ENCODE measurements at places on chromosomes 4 and X.

GRCh38 chr4:72875545-72875944 lies 194.0 kb downstream of the COX18 start:
- no peak for DNase-seq

DNA sequence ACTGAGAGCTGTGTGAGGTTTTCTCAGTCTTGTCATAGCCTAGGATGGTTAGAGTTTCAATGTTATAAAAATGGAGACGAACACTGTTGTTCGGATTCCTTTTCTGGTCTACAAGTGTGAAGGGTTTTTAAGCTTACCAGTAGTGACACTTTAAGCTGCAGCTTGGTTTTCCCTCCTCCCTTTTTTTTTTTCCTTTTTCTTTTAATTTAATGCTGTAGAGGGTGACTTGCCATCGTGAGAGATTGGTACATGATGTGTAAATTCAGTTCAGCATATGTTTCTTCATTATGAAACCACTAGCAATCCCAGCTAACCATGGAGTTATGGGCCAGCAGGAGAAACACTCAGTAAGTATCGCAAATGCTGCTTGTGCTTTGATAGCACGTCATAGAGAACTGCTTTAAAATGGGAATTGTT lies 165.0 kb downstream of the RAPGEF2 start:
- no peak for DNase-seq

GRCh38 chr4:36779601-36780000 lies 464.9 kb upstream of the NWD2 start:
- DNase-seq: no peak

- DNase-seq: no peak
Observed at GRCh38 chr4:93719552-93719951, 109.0 kb upstream of the ATOH1 start.

DNA sequence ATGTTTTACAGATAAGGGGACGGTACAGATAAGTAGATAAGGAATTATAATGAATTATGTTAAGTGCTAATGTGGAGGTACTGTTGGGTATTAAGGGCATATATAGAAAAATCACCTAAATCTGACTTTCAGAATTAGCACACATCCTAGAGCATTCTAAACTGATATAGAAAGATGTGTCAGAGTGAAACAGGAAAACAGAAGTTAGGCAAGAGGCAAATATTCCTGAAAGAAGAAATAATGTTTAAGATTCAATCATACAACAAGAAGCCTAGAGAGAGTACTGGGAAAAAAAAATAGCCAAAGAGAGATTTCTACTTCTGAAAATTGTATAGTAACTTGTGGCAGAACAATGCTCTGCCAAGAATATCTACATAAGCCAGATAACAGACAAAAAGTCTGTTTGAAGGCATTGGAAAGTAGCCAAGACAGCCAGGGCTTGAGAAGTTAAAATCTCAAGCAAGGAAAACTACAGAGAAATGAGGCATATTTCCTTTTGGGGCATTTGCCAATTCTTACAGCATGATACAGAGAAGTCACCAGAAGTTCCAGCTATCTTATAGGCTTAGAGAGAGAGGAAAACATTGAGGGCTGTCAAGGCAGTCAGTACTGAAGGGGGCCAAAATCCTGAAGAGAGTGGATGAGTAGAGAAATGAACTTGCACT lies 646.0 kb downstream of the RPA4 start:
- DNase-seq: no peak

DNA sequence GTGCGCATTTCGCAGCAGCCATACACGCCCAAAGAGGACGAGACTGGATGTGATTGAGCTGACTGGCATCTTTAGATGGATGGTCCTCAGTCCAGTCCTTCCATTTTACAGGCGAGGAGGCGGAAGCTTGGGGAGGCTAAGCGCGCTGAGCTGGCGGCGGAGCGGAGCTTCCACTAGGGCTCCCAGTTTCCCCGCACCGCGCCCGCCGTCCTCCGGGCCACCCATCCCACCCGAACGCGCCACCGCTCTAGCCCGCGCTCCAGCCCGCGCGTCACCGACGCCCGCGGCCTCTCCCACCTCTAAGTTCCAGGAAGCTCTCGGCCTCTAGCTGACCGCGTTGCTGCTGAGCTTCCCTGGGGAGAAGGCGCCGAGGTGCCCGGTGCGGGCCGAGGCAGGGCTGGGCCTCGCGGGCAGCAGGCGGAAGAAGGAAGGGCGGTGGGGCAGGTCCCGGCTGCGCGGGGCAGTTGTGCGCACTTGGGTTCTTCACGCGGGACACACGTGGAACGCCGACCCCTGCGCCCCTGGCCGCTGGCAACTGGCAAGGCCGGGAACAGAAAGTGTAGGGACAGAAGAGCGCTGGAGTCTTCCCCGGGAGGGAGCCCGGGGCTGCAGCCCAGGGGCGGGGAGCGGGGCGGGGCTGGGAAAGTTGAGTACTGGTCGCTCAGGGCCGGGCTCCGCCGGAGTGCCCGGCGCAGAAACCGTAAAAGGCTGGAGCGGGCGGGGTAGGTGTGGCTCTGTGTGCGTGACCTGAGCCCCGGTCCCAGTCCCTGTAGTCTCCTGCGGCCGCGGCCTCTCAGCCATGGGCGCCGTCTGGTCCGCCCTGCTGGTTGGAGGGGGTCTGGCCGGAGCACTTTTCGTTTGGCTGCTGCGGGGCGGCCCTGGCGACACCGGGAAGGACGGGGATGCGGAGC lies at the start of gene STBD1:
Gene STBD1 (plus strand): TSS at position 763 of the 911 bp plus-strand sequence. CDS start 37 bp downstream, at position 800.
- DNase-seq: no peak

- no peak for DNase-seq
Observed at GRCh38 chrX:76428243-76429130, 977 bp downstream of the MAGEE1 start.

DNA sequence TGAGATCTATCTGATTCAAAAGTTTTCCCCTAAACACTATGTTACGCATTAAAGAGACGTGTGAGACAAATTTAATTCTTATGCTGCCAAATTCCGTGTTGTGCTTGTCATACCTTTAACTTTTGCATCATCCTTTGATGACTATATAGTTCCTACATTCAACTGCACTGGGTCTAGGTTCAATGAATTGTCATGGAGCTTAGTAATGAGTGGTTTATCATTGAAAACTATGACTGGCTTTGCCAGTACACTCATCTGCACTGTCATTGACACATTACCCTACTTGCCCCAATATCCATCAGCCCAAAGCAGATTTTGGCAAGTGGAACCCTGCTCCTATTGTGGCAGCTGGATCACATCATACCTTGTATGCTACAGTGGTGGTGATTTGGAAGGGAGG lies 882.9 kb upstream of the SLIT2 start:
- no peak for DNase-seq

DNA sequence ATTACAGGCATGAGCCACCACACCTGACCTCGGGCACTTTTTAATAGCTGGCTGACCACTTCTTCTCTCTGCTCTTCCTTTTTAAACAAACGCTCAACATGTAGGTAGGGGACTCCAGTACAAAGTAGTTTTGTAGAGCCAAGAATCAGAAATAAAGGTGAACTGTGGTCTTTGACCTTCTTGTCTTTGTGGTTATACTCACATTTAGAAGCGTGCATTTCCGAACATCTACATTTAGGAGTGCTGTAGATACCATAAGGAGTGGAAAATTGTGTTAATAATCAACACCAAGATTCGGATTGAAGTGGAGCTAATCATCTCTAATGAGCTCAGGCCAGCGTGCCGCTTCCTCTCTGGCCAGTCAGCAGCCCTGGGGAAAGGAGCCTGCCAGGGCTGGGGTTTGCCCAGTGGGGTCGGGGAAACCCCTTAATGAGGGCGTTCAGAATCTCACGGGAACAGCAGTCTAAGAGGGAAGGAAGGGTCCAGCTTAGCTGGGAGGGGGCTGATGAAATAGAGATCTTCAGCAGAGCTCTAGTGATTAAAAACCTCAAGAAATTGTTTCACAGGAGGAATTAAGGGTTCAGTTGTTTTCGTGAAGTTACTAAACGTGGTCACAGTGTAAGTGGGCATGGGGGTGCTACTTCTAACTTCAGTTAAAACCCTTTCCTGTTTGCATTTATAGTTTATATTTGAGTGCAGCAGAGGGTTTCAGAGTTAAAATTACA lies 81.2 kb downstream of the GAB1 start:
- no peak for DNase-seq

- no peak for DNase-seq
Observed at GRCh38 chr4:136319789-136320464, 1212.4 kb downstream of the PCDH18 start.

- no peak for DNase-seq
Observed at GRCh38 chrX:136147315-136147901, at the start of gene FHL1. FHL1 (plus strand) TSS chrX:136147533.

GRCh38 chr4:128481752-128482480 lies 194.3 kb upstream of the PGRMC2 start:
- no peak for DNase-seq
